ENCODE measurements at places on chromosomes 2 and 18.

DNA sequence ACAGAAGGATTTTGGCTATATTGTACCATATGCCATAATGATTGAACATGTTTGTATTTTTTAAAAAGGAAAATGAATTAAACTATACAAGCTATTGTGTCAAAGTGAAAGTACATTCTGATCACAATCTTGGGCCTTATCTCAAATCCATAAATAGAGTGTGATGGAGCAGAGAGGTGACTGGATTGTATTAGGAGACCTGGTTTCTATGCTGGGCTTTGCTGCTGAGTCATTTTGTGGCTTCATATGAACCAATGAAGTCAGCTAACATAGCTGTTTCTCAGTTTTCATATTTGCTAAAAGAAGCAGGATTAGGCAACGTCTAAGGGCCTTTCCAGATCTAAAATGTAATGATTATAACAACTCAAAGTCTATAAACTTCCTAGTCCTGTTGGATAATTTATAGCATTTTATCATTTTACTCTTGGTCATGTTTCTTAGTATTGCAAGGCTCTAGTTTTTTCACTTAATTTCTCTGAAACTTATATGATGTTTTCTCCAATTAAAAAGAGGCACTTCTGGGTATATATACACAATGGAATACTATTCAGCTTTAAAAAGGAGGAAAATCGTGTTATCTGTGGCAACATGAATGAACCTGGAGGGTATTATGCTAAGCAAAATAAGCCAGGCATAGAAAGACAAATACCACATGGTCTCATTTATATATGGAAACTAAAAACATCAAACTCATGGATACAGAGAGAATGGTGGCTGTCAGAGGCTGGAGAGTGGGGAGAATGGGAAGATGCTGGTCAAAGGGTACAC, 112.3 kb downstream of the MEP1B start:
- no peak for DNase-seq

- DNase-seq = no peak
These were observed 63.4 kb downstream of the TPO start for GRCh38 chr2:1476617-1477195.

DNA sequence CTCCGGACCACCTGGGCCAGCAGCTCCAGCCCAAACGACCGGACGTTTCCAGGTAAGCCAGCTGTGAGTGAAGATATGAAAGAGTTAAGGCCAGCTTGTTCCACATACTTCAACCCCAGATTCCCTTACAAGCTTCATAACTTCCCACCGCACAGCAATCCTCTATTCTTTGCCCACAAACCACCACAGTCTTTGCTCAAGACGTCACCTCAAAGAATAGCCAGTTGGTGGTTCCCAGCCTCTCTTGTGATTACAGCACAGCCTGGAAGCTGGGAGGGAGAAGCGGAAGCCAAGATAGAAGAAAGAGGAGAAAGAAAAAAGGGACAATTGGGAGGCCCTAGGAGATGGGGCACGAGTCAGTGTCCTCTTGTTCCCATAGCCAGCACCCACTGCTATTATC, 70.6 kb downstream of the NRP2 start:
- no peak for DNase-seq

- no peak for DNase-seq
These were observed 175.3 kb upstream of the MSH6 start for GRCh38 chr2:47607680-47608061.

- no peak for DNase-seq
These were observed 2.8 kb downstream of the PTPN18 start for GRCh38 chr2:130358420-130359350.

GRCh38 chr18:61869636-61870035, 23.2 kb downstream of the RNF152 start:
- no peak for DNase-seq

DNA sequence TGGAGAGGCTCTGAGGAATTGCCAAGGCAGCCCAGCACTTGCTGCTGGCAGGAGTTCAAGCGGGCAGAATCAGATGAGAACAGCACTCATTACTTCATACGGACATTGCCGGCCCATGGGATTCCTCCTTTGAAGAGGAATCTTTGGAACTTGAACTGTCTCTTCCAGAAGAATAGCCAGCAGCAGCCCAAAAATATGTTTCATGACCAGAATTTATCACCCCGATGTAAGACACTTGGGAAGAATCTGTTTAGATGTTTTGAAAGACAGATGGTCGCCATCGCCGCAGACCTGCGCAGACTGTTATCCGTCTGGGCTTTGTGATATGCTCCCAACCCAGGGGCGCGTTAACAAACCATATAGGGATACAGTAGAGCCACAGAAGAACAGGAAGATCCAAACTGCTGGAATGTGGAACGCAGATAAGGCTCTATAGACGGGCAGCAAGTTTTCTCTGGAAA, 3.7 kb upstream of the ADI1 start:
- no peak for DNase-seq

GRCh38 chr2:150887926-150888325, 373.7 kb downstream of the RBM43 start:
- DNase-seq = no peak

GRCh38 chr2:69545477-69545932, 98.0 kb downstream of the AAK1 start:
- DNase-seq = no peak

- no peak for DNase-seq
These were observed 442.6 kb upstream of the MYT1L start for GRCh38 chr2:2773692-2774091.

- no peak for DNase-seq
These were observed 32.2 kb downstream of the GPR39 start for GRCh38 chr2:132448771-132449170.

DNA sequence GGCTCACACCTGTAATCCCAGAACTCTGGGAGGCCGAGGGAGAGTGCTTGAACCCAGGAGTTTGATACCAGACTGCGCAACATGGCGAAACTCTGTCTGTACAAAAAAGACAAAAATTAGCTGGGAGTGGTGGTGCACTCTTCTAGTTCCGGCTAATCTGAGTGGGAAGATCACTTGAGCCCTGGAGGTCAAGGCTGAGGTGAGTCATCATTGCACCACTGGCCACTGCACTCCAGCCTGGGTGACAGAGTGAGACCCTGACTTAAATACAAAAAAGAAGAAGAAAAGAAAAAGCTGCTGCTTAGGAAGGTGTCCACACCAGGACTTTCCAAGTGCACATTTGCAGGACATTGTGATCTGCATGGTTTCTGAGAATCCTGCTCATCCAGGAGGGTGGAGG, 16.4 kb downstream of the SKOR2 start:
- DNase-seq = no peak

DNA sequence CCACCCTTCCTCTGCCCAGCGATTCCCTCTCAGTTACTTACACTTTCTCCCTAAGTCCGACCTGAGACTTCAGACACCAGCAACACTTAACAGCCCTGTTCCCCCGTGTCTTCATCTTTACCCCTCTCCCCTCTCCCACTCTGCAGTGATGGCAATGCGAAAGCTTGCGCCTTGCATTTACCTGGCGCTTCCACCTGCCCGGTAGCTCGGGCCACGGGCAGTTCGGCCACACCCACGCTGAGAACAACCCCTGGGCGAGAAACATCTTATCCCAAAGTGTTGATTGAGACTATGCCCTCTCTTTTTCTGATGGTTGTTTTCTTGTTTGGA, 558 bp downstream of the DNAJC10 start:
- DNase-seq = no peak

DNA sequence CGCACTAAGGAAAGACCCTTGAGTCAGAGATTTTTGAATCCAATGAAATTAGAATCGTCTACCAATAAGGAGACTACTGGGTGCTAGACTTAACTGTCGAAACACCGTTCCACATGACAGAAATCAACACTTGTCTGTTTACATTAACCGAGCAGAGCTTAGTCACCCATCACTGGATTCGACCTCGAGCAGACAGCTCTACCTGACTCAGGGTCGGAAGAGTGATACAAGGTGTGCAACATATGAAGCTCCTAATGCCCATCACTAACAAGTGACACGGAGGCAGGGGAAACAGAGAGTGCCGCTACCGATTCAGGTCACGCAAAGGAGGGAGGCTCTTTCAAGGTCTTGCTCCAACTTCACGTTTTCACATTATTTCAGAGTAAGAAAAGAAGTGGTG, 54.2 kb upstream of the FZD5 start:
- no peak for DNase-seq

DNA sequence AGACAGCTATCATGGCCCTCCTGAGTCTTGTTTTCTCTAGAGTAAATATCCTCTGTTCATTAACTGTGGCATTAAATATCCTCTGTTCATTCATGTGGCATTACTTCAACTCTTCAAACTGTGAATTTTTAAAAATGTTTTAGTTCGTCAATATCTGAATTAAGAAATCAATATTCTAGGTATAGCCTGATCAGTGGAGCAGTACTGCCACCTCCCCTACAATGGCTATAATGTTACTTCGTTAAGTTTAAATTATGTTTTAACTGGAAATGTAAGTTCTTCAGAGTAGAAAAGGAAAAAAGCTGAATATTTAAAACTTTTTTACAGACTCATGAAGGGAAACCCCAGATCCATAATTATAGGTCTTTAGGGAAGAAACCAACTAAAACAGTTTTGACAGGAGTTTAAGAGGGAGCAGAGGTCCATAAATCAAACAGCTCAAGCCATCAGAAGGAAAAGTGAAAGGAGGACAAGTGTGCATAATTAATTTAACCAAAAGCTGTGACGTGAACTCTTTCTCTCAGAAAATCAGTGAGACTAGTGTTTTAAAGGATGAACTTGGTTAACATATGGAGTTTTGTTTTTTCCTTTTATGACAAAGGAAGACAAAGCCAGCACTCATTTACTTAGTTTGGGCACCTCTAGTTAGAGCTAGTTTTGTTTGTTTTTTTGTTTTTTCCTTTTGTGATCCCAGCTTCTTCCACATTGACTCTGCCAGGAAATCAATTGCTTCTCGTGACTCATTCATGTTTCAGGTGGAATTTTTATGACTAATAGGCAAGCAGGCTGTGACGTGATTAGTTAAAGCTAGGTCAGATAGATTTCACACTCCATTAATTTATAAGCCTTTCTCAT, 44.9 kb downstream of the RBBP8 start:
- no peak for DNase-seq

DNA sequence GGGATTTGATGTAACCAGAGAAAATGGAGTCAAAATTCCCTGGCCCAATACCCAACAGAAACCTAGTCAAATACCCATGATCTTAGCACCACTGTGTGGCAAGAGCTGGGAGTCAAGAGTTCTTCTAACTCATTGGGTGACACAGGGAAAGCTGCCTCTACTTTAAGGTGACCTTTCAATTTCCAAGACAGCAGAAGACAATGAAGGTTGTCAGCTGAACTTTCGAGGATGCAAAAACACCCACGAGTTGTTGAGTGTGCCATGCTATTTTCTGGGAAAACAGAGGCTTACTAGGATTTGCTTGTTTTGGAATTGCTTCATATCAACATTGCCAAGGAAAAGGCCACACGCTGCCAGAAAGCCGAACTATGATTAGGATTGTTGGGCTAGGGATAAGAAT, 61.6 kb upstream of the CYRIA start:
- no peak for DNase-seq

DNA sequence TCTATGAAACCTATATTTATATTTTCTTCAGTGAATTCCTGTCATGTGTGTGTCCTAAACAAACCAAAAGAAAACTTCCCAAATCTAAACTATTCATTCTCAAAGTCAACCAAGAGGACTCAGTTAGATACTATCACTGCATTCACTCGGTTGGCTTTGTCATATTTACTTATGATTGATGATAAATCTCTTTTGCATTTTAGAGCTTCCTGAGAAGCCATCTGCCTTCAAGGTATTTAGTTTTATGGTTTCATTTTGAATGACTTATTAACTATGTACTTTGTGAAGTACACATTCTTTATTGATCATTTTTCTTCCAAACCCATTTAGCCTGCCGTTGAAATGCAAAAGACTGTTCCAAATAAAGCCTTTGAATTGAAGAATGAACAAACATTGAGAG, 36.2 kb downstream of the ANKRD30B start:
- no peak for DNase-seq

DNA sequence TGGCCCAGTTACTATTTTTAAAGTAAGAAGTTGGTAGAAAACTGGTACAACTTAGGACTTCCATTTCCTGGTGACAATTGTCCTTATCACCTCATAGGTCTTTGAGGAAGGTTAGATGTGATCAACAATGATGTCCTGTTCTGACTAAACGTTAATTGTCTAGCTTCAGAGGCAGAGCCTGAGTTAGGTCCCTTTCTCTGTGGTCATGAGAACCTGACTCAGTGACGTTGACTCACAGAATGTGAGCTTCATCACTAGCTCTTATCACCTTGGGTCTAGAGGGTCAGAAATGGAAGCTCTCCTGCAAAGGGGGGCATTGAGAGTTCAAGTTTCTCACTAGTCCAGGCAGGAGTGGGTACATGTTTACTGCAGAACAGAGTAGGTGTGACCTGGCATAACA, 60.6 kb upstream of the ATP8B1 start:
- no peak for DNase-seq

DNA sequence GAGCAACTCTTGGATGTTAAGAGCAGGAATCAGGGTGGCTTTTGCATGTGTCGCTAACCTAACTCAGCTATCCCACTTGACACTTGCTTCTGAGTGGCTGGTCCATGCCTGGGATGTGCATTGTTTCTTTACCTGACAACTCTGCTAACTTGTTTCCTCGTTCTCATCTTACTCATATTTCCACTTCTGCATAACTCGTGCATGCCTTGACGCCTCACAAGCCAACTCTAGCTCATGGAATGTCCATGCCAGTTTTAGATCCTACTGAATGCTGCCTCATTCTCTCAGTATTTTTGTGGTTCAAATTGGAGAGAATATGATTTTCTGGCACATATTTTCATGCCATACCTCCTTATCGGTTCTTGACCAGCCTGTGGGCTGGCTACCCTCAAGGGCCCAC, 52.5 kb downstream of the CDCA7 start:
- DNase-seq = no peak

- DNase-seq = no peak
These were observed 108.8 kb downstream of the FMNL2 start for GRCh38 chr2:152443771-152444170.

DNA sequence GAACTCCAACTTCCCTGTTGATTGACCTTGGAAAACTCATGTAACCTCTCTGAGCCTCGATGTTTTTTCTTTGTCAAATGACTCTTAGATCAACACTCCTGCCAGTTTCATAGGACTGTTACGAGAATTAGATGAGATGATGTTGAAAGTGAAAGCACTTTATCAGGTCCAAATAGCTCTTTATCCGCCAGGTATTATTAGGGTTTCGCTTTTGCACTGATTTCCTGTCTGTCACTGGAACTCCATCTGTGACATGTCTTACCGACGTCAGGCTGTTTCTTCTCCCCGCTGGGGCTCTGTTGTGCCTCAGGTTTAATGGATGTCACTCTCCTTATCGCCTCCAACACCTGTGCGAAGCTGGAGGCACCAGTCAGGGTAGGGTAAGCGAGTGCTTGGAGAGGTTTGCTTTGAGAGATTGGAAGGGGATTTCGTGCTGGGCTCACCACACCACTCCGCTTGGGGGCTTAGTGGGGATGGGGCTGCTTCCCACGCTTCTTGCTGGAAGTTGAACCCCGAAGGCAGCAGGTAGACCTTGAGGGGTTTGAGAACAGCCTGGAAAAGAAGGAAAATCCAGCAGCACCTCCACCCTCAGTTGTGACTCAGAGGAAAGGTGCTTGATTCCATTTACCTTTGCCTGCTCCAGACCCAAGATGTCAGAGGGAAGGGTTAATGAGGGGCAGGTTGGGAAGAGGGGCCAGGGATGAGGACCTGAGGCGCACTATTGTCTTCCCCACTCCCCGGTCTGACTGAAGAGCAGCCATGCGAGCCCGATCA, 4.3 kb downstream of the GAD1 start:
- DNase-seq = no peak
